ENCODE measurements at places on chromosomes 2 and 18.

GRCh38 chr2:111095434-111095833, 25.3 kb upstream of the BCL2L11 start:
- DNase-seq: no peak

DNA sequence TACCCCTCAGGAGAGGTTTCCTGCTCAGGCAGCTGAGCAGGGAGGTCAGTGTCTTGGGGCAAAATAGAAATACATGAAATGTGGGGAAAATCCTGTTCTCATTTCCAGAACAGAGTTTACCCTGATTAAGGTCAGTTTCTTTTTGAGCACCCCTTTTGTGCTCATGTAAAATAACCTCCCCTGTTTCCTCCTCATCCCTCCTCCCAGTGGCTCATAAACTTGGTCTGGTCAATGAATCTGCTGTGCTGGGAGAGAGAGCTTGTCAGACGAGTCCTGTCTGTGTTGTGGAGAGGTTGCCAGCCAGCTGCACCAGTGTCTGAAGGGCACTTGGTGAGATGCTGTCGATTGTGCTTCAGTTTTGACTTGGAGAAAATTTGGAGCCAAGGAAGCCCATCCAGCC, 48.6 kb downstream of the NTSR2 start:
- DNase-seq: no peak

- DNase-seq: no peak
These were observed 279.2 kb downstream of the ALPK2 start for GRCh38 chr18:58349650-58350049.

- no peak for DNase-seq
These were observed 79.7 kb downstream of the COLEC12 start for GRCh38 chr18:420661-421246.

DNA sequence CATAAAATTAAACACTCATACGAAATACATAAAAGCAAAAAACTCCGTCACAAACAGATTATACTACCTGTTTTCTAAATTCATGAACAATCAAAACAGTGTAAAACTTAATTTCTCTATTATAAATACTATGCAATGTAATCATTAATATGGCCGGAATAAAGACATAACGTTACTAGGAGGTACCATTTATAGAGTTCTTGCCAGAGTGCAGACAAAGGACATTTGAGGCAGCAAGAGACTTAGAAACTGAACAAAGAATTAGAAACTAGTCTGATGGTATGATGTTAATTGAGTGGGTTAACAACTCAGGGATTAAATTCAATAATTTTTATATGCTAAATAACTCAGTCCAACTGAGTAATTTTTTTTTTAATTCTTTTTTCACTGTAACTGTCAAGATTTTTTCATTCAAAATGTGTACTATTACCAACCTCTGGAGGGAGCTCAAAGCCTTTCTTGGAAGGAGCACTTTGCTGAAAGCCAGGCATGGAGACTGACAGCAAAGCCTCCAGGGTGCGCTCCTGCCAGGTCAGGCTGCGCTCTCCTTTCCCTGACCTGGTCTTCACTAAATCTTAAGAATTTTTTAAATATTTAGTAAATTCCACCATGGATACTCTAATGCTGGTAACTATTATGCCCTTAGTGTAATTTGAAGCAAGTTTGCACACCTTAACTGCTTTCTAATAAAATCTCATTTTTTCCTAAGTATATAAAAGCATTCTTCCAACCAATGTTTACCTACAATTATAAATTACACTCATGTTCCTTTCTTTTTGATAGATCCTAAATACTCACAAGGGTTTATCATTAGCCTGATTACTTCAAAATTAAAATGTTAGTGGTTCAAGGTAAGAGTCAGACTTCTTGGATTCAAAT, 34.1 kb downstream of the WDR35 start:
- DNase-seq: peak; percentile 34

DNA sequence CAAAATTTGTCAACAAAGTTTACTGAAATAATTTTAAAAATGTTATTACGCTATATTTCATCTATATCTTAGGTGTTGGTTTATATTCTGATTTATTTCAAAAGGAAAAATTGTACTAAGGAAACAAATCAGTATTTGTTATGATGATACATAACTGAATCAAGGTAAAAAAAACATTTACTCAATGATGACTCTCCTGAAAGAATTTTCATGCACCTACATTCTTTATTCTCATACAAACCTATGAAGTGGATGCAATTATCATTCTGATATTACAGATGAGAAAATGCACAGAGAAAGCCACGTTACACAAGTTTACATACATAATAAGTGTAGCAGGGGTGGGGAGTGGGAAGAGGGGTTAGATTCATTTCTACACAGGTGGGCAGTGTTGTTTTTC, 422.4 kb downstream of the DSEL start:
- no peak for DNase-seq

DNA sequence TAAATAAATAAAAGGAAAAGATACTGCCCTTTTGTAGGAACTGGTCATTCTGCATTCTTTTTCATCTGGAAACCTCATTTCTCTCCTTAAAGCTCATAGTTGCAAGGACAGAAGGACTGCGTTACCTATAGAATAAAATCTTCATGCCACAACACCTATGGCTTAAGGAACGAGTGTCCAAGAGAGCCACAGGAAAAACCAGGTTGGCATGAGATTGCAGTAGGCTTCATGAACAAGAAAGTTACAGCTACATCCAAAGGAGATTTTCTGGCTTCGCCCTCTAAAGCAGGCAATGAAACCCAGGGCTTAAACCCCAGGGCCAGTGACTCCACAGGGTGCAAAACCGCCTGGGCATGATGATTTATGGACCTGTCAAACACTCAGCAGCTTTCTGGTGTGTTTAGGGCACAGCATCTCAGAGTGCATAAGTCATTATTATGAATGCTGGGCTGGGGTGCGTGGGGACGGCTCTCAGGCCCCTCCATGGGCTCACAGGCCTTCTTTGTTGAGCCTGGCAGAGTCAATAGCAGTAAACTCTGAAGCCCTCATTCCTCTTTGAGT, 30.7 kb upstream of the PIEZO2 start:
- DNase-seq: no peak

DNA sequence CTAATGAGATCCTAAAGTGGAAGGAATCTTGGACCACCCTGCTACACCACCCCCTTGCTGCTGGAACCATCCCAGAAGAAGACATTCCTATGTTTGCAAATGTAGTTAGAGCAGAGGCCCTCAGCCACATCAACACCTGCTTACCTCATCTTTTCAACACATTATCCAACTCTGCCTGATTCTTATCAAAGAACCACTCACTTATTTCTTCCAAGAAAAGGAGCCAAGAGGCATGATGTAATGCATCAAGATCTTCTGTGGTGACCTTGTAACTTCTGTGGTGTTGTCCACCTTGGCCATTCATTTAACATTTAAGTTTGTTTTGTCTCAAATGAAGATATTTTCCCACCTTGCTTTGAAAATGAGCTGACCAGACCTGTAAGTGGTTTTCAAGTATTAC, 338.1 kb downstream of the CTNNA2 start:
- no peak for DNase-seq

GRCh38 chr2:88919087-88919738, 227.7 kb downstream of the RPIA start:
- DNase-seq: no peak
